Panc1 (cell line): ENCODE measurements at places on chromosomes 1 and 21. TPM values are rescaled to one million over a fixed set of nuclear protein-coding genes. Genes with fewer than 3 reads are reported as not detected.

DNA sequence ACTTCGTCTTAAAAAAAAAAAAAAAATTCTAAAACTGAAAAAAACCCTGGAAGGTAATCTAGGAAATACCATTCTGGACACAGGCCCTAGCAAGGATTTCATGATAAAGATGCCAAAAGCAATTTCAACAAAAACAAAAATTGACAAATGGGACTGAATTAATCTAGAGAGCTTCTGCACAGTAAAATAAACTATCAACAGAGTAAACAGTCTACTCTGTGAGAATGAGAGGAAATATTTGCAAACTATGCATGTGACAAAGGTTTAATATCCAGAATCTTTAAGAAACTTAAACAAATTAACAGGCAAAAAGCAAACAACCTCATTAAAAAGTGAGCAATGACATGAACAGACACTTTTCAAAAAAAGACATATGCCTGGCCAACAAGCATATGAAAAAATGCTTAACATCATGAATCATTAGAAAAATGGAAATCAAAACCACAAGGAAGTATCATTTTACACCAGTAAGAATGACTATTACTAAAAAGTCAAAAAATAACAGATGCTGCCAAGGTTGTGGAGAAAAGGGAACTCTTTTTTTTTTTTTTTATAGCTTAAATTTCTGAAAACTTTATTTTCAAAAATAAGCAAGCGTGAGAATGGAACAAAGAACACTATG is 29.4 kb upstream of the RNPC3 start:
- no peak overlapping the region for H3K27ac ChIP-seq
- H3K27me3 ChIP-seq: no peaks in the 10 kb centered on the region
- no peak for DNase-seq
- no peak overlapping the region for H3K4me3 ChIP-seq
- no peaks in the 10 kb centered on the region for H3K36me3 ChIP-seq

GRCh38 chr1:74579425-74579824 is 67.0 kb upstream of the LRRC53 start:
- H3K4me1 ChIP-seq: no peaks in the 10 kb centered on the region
- no peak for DNase-seq
- H3K27ac ChIP-seq: no peak overlapping the region
- no peaks in the 10 kb centered on the region for H3K27me3 ChIP-seq
- H3K36me3 ChIP-seq: no peaks in the 10 kb centered on the region

- H3K4me1 ChIP-seq: no peaks in the 10 kb centered on the region
- no peak overlapping the region for H3K4me3 ChIP-seq
- H3K27me3 ChIP-seq: peaks cover 2% of the 10 kb centered on the region; the same call in 1 of the 2 replicates
- H3K27ac ChIP-seq: no peak overlapping the region
- H3K36me3 ChIP-seq: no peaks in the 10 kb centered on the region
Observed at GRCh38 chr1:90726425-90726985, 9.4 kb upstream of the BARHL2 start.

- no peak overlapping the region for H3K27ac ChIP-seq
- H3K36me3 ChIP-seq: no peaks in the 10 kb centered on the region
- DNase-seq: peak; percentile 24
- H3K27me3 ChIP-seq: no peaks in the 10 kb centered on the region
Observed at GRCh38 chr1:29245876-29246275, 9.6 kb downstream of the PTPRU start.

DNA sequence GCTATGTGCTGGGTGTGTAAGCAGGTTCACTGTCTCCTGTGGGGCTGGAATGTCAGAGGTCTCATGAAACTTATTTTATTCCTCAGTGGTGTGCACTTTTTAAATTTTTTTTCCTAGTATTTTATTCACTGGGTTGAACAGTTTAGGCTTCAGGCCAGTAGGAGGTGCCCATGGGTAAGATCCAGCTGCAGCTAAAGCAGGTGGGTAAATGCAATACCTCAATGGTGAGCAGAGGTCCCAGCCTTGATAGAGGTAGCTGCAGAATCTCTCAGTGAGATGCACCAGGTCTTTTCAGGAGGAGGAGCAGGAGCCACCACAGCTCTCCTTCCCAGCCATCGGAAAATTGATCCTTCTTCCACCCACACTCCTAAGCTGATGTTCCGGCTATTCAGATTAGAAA is 12.6 kb upstream of the OR6N2 start:
- H3K27me3 ChIP-seq: no peaks in the 10 kb centered on the region
- H3K36me3 ChIP-seq: no peaks in the 10 kb centered on the region
- no peak overlapping the region for H3K4me3 ChIP-seq

- H3K27me3 ChIP-seq: peaks cover under 1% of the 10 kb centered on the region; the same call in 1 of the 2 replicates
- no peak overlapping the region for H3K27ac ChIP-seq
- H3K36me3 ChIP-seq: no peaks in the 10 kb centered on the region
- no peaks in the 10 kb centered on the region for H3K4me1 ChIP-seq
- no peak for DNase-seq
Observed at GRCh38 chr1:4595341-4596225, 58.8 kb upstream of the AJAP1 start.

DNA sequence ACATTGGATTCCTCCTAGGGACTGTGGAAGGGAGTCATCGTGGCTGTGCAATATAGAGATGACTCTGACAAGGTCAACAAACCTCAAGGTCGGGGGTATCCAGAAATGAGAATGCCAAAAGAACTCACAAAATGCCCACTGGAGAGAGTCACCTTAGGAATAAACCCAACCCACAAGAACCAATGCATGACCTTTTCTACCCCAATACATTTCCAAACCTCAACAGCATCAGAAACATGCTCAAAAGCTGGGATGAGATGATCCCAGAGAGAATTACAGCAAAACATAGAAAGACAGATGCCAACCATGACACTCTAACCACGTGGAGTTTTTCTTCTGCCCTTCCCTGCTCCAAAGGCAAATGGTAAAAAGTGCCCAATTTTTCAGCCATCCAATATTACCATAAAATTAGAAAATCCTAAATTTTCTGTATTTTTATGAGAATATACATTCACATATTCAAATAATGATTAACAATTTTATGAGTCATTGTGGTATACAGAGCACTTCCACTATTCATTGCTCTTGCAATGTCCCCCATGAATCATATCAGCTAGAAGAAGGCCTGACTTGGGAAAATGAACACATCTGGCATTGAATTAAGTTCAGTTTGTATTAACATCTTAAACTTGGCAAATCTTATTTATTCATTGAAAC is 88.2 kb upstream of the PALMD start:
- no peak overlapping the region for H3K27ac ChIP-seq
- H3K27me3 ChIP-seq: no peaks in the 10 kb centered on the region
- DNase-seq: no peak
- H3K36me3 ChIP-seq: no peaks in the 10 kb centered on the region
- H3K4me3 ChIP-seq: no peak overlapping the region
- H3K4me1 ChIP-seq: no peaks in the 10 kb centered on the region

DNA sequence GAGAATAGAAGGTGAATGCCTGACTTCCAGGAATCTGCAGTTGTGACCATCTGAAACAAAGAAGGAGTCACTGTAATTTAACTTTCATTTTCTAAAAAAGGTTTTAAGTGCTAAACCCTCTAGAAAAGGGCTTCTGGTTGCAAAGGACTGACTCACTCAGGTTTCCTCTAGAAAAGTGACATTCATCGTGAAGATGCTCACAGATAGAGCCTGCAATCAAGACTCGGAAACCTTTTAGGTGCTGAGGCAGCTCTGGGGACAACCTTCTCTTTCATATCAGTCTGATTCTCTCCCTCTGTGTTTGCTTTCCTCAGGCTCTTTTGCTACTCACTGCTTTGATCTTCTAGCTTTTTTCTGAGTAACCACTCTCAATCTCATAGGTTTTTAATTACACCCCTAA is 8.2 kb downstream of the BCL9 start:
- H3K4me3 ChIP-seq: no peak overlapping the region
- H3K4me1 ChIP-seq: no peaks in the 10 kb centered on the region
- H3K36me3 ChIP-seq: no peaks in the 10 kb centered on the region
- DNase-seq: no peak
- H3K27ac ChIP-seq: no peak overlapping the region
- H3K27me3 ChIP-seq: peaks cover 13% of the 10 kb centered on the region; the same call in 1 of the 2 replicates

GRCh38 chr1:78603206-78603605 is 17.0 kb upstream of the IFI44L start:
- no peak overlapping the region for H3K4me3 ChIP-seq
- H3K4me1 ChIP-seq: no peaks in the 10 kb centered on the region
- no peaks in the 10 kb centered on the region for H3K27me3 ChIP-seq
- no peak overlapping the region for H3K27ac ChIP-seq
- no peaks in the 10 kb centered on the region; the same call in 1 of the 2 replicates for H3K36me3 ChIP-seq
- DNase-seq: no peak

- no peak overlapping the region for H3K4me3 ChIP-seq
- H3K4me1 ChIP-seq: no peaks in the 10 kb centered on the region
- no peaks in the 10 kb centered on the region; the same call in 1 of the 2 replicates for H3K27me3 ChIP-seq
Observed at GRCh38 chr1:165143437-165144065, 213.0 kb downstream of the LMX1A start.

LENEP gene
- total RNA-seq: 0.67 TPM

NGF gene
- not detected for total RNA-seq

OR6K6 gene
- total RNA-seq: not detected

FAM177B gene
- total RNA-seq: not detected

KIF2C gene
- total RNA-seq: 69.4 TPM

ANKRD65 gene
- total RNA-seq: 1.9 TPM
